ENCODE measurements at places on chromosomes 12 and 14. TPM values are rescaled to one million over a fixed set of nuclear protein-coding genes. Genes with fewer than 3 reads are reported as not detected.

The WSCD2 gene
- 9.4 TPM for total RNA-seq

The RPS6KA5 gene
- 19.8 TPM for total RNA-seq

The L2HGDH gene
- total RNA-seq: 1.0 TPM

DNA sequence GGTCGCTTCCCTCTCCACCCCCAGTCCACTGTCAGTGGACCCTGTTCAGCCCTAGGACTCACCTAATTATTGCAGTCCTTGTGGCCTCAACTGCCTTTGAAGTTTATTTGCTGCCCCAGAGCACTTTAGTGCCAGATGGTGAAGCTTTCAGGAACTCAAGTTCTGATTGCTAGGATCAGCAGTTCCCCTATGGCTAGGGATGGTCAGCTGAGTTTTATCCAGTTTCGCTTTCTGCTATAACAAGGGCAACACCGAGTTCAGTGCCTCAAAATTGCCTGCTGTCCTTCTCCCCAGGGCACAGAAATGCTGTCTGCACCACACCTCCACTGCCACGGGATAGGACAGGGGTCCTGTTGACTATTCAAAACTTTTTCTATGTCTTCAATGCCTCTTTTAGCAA lies 295.0 kb downstream of the GPHN start:
- no peak for DNase-seq

DNA sequence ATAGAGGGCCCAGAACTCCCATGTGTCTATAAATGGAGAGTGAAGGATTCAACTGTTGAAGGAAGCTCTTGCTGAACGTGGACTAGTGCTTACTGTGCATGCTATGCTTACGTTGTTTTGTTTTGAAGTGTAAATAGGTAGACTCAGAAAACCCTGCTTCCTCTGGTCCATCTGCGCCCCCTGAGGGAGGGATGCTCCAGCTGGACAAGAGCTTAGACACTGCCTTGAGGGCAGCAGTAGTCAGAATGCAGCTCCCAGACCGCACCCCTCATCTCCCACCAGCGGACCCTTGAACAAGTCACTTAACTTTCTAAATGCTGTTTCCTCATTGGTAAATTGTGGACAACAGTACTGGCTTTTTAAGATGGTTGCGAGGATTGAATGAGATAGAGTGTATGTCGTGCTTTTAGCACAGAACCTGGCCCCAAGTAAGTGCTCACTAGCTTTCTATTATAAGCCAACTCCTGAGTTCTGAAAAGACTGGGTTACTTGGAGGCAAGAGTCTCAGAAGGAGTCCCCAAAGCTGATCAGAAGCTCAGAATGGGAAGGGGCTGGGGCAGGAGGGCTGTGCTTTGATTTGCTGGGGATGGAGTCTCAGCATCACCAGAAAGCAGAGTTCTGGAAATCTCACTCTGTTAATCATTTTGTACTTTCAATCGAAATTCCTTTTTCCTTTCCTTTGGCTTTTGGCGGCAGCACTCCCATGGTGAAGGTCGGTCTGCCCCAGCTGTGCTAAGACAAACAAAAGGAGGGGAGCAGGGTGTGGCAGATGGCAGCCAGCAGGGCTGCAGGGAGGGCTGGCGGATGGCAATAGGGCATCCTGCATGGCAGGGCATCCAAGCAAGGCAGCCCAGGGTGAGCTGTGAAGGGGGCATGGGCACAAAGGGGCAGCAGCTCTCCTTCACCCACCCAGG lies 15.6 kb downstream of the AGAP2 start:
- DNase-seq: no peak

GRCh38 chr12:2229661-2230539 lies 177.1 kb downstream of the CACNA1C start:
- DNase-seq: no peak

Data from uterus (tissue), 4 donors.